Osteocyte (in vitro differentiated cells): ENCODE measurements at places on chromosomes 12 and 14. TPM values are rescaled to one million over a fixed set of nuclear protein-coding genes. Genes with fewer than 3 reads are reported as not detected.

Gene COCH
- 4.8 and 6.0 TPM in 2 replicates for total RNA-seq

DNA sequence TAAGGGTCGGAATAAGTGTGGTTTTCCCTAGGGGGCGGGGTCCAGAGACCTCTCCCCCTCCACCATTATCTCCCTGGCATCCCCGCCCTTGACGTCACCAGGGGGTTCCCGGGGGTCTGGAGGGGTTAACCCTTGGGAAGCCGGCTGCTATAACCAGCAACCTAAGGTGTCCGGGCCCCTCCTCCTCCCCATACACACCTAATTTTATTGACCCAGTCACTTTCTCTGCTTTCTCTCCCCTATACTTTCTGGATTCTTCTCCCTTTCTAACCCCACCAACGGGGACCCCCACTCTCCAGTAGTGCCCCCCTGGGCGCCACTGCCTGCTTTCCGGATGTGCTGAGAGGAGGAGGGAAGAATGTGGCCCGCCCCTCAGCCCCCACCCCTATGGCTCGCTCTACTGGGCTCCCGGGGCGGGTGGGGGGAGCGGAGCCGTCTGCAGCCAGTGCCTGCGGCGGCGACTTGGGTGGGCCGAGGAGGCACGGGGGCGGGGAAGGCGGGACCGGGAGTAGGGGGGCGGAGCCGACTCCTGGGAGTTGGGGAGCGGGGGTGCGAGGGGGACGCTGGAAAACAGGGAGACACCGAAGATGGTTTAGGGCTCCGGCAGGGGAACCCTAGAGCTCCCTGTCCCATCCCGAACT is 1.8 kb downstream of the GLI1 start:
- DNase-seq: no peak
- peak overlapping the region; percentile 63 for H3K27ac ChIP-seq
- no peaks in the 10 kb centered on the region for H3K27me3 ChIP-seq
- H3K36me3 ChIP-seq: no peaks in the 10 kb centered on the region
- peak overlapping the region; percentile 79 for H3K4me3 ChIP-seq
- peaks cover 28% of the 10 kb centered on the region for H3K4me1 ChIP-seq

DNA sequence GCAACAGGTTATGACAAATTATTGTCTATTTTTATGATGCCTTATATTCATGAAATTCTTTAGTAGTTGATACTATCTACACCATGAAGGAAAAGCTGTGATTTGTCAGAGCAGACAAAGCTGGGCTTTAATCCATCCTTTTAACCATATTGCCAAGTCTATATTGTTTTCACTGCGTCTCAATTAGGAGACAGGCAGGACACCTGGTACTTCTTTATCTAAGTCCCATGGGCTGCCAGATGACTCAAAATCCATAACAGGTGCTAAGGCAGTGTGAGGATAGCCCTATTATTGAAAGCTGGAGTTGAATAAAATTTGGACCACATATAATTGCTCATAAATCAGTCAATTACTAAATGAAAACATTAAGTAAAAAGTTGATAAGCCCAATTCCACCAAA is 22.6 kb downstream of the INSM2 start:
- no peak overlapping the region for H3K4me3 ChIP-seq
- H3K27me3 ChIP-seq: no peaks in the 10 kb centered on the region
- H3K36me3 ChIP-seq: peaks cover 2% of the 10 kb centered on the region
- DNase-seq: no peak
- peaks cover 4% of the 10 kb centered on the region for H3K4me1 ChIP-seq

Gene KRT85
- total RNA-seq: not detected in 2 replicates

Gene NABP2
- 42.1 and 45.3 TPM in 2 replicates for total RNA-seq

Gene HOXC9
- not detected in 2 replicates for total RNA-seq

DNA sequence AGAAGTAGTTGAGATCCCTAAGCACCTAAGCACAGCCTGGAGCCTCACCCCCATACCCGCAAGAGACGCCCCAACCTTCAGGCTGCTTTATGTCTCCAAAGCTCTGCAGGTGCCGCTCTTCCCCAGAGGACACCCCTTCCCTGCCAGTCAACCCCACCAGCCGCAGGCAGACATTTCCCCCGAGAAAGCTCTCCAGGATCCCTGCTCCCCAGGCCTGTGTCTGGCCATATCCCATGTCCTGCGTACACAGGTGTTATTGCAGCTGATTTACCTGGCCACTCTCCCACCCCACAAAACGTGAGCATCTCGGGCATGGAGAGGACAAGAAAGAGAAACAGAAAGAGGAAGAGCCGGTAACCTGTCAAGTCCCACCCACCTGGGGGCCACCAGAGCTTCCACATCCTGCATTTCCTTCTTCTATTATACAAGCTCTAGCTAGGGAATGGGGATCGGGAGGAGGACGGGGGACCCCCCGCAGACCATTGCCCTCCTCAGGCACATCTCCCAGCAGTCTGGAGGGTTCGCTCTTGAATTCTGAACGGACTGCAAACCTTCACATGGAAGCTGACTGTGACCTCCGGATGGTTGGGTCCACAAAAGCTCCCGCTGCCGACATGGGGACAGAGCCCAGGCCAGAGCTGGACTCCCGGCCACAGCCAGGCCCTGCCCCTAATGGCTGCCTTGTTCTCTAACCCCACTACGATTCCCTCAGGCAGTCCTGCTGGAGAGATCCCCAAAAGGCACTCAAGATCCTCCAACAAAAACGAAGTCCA is 17.6 kb downstream of the CCDC88C start:
- DNase-seq: no peak
- no peaks in the 10 kb centered on the region for H3K27me3 ChIP-seq
- H3K4me1 ChIP-seq: peaks cover 9% of the 10 kb centered on the region
- H3K36me3 ChIP-seq: no peaks in the 10 kb centered on the region
- no peak overlapping the region for H3K27ac ChIP-seq

- no peak overlapping the region for H3K4me3 ChIP-seq
- H3K27ac ChIP-seq: peak overlapping the region; percentile 39
Observed at GRCh38 chr14:55297611-55298499, 26.6 kb downstream of the FBXO34 start.
